ENCODE measurements at places on chromosomes 1 and 21. TPM values are rescaled to one million over a fixed set of nuclear protein-coding genes. Genes with fewer than 3 reads are reported as not detected.

- DNase-seq: no peak
These were observed 363.6 kb upstream of the VAMP3 start for GRCh38 chr1:7407544-7407895.

DNA sequence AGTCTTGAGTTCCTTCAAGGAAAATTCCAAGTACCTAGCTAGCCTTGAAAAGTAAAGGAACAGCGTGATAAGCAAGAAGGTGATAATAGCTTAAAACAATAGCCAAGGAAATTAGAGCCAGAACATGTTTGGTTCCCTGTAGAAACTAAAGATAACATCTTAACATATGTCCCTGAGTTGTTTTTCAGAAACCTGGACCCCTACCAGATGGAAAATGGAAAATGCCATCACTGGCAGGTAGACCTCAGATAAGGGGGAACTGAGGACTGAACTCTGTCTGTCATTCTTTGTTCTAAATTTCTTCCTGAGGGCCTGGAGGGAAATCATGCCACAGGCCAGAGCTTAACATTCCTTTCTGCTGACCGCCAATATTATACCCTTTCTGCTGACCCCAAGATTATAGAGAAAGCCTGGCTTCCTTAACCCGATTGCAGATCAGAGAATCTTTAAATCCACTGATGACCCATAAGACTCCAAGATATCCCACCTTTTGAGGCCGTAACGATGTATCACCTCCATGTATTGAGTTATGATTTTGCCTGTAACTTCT is 23.4 kb downstream of the CNIH3 start:
- no peak for DNase-seq

- no peak for DNase-seq
These were observed 102.5 kb downstream of the KCNN3 start for GRCh38 chr1:154767315-154768240.

- no peak for DNase-seq
These were observed 98.2 kb upstream of the ARTN start for GRCh38 chr1:43835082-43836021.

GRCh38 chr1:162756523-162756922 is 34.0 kb upstream of the HSD17B7 start:
- no peak for DNase-seq

- no peak for DNase-seq
These were observed 59.0 kb downstream of the NFASC start for GRCh38 chr1:204929487-204930154.

DNA sequence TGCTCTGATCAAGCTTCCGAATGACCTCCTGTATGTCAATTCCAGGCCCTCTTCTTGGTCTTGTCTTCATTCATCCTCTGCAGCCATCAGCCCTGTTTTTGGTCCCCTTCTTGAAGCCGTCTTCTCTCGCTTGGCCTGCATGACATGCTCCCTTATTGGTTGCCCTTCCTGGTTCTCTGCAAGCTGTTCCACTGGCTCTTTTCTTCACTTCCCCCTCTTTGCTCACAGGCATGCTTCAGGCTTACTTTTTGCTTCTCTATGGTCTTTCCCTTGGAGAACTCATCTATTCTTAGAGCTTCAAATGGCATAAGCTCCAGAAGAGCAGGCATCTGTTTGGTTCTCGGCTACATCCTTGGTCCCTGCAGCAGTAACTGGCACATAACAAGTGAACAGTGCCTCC is 38.8 kb downstream of the PDPN start:
- DNase-seq: no peak

- no peak for DNase-seq
These were observed 163.9 kb downstream of the TSEN15 start for GRCh38 chr1:184215274-184215925.

DNA sequence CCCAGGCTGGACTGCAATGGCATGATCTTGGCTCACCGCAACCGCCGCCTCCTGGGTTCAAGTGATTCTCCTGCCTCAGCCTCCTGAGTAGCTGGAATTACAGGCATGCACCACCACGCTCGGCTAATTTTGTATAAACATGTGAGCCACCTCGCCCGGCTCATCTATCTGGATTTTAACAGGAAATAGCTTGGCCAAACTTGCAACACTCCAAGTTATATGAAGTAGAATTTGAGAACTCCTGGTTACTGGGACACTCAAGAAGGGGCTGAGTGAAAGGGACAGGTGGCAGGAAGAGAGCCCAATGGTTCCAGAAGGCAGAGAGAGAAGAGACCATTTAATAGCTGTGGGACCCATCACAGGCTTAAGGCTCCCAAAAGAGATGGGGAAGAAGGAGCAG is 2.9 kb upstream of the GPX7 start:
- DNase-seq: no peak

DNA sequence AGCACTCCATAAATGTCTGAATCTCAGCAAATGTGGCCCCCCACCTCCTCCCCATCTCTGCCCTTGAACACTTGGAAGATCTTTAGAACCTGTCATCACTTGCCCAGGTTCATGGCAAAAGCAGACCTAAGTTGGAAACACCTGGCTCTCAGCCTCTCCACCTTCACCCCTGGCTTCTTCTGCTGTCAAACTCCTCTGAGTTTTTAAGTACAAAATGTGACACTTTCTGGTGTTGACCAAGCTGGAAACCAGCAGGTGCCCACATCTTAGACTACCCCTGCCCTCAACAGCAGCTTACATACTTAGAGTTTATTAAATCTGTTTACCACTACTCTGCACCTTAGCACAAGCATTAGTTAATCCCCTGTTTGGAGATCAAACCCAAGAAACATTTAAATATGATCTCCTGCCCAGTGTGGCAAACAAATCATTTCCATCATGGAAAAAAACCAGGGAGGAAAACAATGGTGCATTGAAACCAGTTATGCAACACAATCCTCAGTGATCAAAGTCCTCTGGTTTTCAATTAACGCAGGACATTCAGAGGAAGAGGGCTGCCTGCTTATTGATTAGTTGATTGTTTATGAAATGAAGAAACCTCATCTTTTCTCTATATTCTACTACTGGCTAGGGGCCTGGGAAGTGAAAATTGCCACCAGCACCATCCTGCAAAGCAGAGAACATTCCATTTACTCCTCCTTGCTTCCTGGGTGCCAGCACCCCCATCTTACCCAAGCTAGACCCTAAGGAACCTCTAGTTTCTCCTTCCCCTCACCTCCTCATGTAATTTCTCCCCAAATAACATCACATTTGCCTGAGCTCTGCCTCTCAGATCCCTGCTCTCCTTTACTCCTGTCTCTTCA is 139.4 kb upstream of the RAB4A start:
- DNase-seq: no peak

DNA sequence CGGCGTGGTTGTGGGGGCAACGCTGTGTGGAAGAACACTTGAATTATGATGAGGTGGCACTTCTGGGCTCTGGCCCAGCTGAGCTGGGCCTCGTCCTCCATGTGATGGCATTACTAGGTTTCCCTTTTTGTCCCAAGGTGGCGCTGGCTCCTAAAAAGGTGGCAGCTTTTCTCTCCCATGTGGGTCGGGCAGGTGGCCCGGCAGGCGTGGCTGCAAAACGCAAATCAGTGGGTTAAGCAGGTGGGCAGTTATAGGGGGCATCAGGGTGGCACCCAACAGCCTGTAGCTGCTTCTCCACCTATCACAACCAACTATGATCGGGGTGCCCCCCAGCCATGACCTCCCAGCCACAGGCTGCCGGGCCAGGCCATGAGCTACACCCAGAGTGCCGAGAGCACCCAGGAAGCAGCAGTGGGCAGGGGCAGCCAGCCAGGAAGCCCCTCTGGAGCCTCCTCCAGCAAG is 59.6 kb downstream of the KCNAB2 start:
- no peak for DNase-seq

- DNase-seq: no peak
These were observed 69.2 kb downstream of the LTN1 start for GRCh38 chr21:28923439-28923975.

GRCh38 chr1:162009501-162010174 is 14.0 kb downstream of the OLFML2B start:
- no peak for DNase-seq

DNA sequence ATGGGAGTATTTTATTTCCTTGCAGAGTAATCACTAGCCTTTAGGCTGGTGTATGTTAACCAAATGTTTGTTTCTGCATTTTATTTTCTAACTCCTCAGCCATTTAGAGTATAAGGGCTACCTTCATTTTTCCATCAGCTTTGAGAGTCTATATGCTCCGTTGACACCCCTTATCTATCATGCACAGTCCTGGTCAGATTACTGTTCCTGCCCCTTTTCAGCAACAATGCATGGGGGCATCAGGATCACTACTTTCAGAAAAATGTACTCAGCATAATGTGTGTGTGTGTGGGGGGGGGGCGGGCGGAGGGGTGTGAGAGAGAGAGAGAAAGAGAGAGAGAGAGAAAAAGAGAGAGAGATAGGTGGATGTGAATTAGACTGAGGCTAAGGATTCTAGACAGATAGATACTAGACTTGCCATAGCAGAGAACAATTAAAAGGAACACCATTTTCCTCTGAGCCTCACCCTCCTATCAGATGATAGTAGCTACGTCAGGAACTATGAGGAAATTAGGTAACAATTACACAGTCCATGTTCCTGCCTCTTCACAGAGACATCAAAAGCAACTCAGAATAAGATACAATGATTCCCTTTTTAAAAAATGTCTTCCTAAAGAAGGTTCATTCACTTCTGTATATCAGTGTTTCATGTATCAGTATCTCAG is 40.8 kb downstream of the FCER1A start:
- no peak for DNase-seq

DNA sequence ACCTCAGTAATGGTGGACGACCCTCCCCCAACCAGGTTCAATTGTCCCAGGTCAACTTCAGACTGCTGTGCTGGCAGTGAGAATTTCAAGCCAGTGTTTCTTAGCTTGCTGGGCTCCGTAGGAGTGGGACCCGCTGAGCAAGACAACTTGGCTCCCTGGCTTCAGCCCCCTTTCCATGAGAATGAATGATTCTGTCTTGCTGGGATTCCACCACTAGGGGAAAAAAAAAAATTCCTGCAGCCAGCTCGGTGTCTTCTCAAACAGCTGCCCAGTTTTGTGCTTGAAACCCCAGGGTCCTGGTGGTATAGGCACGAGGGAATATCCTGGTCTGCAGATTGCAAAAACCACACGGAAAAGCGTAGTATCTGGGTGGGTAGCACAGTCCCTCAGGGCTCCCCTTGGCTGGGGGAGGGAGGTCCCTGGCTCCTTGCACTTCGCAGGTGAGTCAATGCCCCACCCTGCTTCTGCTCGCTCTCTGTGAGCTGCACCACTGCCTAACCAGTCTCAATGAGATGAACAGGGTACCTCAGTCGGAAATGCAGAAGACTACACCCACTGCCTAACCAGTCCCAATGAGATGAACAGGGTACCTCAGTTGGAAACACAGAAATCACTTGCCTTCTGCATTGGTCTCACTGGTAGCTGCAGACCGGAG is 41.5 kb downstream of the GBP6 start:
- no peak for DNase-seq

DNA sequence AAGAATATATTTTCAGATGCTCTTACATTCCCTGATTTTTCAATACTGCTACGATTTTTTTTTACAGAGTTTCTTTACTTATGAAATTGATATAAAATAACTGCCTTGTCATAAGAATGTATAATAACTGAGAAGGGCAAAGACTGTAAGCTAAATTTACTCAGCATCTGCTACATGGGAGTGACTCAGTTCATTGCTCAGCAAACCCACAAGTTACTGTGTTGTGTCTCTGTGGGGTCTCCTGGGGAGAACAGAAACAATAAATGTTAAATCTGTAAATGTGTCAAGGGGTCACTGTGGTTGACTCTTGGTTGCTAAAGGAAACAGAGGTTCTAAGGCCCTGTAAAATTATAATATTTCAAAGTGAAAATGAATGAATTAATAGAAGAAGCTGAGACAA is 210.3 kb upstream of the CACYBP start:
- no peak for DNase-seq

DNA sequence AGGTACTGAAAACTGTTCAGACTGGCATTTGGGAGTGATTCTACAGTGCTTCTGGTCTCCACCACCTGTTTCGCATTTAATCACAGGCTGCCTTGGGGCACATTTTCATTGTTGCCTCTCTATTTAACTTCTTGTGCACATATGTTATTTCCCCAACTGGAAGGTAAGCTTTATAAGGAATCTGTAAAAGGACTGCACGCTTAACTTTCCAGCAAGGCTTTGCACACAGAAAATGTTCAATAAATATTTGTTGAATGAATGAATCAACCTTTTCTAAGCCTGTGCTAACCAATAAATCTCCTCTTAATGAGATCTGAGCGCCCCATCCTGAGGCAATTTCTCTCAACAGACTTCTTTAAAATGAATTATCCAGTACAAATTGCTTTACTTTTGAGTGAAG is 84.3 kb upstream of the ARHGAP29 start:
- DNase-seq: no peak

- no peak for DNase-seq
These were observed 17.4 kb downstream of the TNFRSF1B start for GRCh38 chr1:12184008-12184681.

Gene MEX3A
- 0.47 TPM for total RNA-seq

Gene PCNX2
- 20.4 TPM for total RNA-seq

Gene CD1D
- 5.0 TPM for total RNA-seq

Gene SLAMF7
- 119 TPM for total RNA-seq

Gene LDLRAD1
- total RNA-seq: not detected

Gene RNU1-1
- 3,526 TPM for total RNA-seq

Gene EFHD2
- total RNA-seq: 56.5 TPM

Gene NCSTN
- total RNA-seq: 118 TPM

Gene CYP4B1
- not detected for total RNA-seq

Gene CLDN14
- total RNA-seq: 0.64 TPM

Gene TFF1
- total RNA-seq: not detected

All from activated B cell treated with CpG ODN at 0.5 μM for 24 hours (primary cell).